ENCODE measurements at places on chromosomes 11 and 22.

DNA sequence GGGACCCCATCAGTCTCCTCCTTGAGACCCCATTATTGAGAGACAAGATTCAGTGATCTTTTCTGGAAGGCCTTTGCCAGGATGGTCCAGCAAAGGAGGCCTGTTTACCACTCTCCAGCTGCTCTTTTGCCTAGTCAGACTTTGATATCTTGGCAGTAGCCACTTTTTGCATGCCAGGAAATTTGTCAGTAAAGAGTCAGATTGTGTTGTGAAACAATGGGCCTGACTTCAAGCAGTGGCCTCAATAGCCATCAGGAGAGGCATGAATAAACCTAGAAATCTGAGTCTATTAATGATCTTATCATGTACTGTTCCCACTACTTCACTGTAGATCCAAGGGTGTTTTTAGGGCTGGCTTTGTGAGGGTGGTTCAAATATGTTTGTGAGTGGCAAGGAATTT is 479.4 kb downstream of the JRKL start:
- no peak for DNase-seq

- peak; percentile 73 for DNase-seq
Observed at GRCh38 chr11:133927690-133928627, 28.8 kb downstream of the IGSF9B start.

- no peak for DNase-seq
Observed at GRCh38 chr11:126700768-126701519, 299.6 kb downstream of the KIRREL3 start.

DNA sequence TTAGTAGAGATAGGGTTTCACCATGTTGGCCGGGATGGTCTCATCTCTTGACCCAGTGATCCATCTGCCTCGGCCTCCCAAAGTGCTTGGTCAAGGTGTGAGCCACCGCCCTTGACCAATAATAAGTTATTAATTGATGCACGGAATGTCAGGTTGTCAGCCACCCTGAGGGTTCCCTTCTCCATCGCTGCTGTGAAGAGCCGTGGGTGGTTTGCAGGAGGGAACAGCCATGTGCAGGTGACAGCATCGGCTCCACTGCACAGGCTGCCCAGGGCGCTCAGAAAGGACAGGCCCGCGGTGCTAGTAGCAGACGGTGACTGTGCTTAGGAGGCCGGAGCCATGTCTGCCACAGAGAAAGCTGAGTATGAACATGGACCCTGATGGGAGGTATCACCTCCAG is 814.0 kb downstream of the BRD1 start:
- no peak for DNase-seq

DNA sequence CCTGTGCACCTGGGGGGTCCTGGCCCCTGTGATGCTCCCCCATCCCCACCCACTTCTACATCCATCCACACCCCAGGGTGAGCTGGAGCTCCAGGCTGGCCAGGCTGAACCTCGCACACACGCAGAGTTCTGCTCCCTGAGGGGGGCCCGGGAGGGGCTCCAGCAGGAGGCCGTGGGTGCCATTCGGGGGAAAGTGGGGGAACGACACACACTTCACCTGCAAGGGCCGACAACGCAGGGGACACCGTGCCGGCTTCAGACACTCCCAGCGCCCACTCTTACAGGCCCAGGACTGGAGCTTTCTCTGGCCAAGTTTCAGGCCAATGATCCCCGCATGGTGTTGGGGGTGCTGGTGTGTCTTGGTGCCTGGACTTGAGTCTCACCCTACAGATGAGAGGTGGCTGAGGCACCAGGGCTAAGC is 20.0 kb upstream of the TALDO1 start:
- no peak for DNase-seq

- no peak for DNase-seq
Observed at GRCh38 chr11:14255238-14255534, 103.8 kb downstream of the RRAS2 start.

GRCh38 chr22:41913040-41913719 is 1.7 kb downstream of the SHISA8 start:
- no peak for DNase-seq

DNA sequence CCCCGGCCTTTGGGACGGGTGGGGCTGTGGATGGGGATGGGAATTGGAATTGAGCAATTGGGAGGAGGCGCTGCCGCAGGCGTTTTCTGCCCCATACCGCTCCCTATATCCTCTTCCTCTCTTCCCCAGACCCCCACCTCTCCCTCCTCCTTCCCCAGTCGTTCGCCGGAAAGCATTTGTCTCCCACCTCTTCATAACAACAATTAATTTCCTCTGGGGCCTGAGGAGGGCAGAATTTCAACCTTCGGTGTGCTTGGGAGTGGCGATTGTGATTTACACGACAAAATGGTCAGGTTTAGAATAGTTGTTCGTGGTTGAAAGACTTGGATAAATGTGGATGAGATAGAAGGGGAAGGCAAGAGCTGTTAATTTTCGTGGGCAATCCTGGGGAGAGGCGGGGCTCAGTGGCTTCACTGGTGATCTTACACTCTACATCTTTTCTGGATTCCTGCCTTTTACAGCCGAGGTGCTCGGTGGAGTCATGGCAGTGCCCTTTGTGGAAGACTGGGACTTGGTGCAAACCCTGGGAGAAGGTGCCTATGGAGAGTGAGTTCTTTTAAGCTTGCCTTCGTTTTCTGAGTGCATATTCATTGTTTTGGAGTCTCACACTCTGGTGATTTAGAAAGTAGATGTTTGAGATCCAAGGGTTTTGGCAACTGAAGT is 1.5 kb downstream of the CHEK1 start:
- DNase-seq = peak; percentile 37

GRCh38 chr11:3894128-3894731 is 38.8 kb downstream of the STIM1 start:
- DNase-seq = no peak

GRCh38 chr22:33162196-33162595 is 104.0 kb upstream of the SYN3 start:
- no peak for DNase-seq

GRCh38 chr11:6402561-6402981 is 12.3 kb downstream of the SMPD1 start:
- DNase-seq = peak; percentile 67

- DNase-seq = no peak
Observed at GRCh38 chr11:118912742-118913410, 12.8 kb downstream of the BCL9L start.

DNA sequence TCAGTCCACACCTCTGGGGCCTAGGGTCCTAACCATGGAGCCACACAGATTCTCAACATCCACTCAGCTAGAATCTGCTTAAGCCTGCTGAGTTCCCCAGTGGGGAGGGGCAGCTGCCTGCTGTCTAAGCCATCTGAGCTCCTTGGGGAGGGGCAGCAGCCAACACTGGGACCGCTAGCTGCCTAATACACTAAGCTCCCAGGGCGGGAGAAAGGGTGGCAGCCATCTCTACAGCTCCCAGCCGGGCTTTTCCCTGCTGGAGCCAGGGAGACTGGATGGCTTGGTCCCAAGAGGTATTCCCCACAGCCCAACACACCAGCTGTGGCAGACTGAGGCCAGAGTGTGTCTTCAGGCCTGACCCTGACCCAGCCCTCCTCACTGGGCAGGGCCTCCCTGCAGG is 217.3 kb upstream of the TMEM45B start:
- no peak for DNase-seq

DNA sequence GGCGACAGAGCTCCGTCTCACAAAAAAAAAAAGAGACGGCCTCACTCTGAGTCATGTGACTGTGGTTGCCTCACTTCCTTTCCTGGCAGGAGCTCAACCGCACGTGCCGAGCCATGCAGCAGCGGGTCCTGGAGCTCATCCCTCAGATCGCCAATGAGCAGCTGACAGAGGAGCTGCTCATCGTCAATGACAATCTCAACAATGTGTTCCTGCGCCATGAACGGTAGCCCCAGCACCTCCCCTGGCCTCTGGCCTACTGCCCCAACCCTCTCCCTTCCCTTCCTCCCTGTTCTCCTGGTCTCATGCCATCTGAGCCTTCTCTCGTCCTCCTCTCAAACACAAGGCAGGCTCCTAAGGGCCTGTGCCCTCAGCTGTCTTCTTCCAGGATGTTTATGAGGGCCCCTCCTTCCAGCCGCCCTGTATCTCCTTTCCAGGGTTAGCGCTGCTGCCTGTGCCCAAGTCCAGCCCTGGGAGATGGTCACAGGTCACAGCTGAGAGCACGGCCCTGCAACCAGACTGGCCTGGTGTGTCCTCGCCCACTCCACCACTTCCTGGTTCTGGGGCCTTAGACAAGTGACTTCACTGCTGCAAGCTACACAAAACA is 30.7 kb downstream of the TOM1 start:
- peak; percentile 68 for DNase-seq

GRCh38 chr11:101584129-101584515 is 315 bp upstream of the TRPC6 start:
- no peak for DNase-seq

DNA sequence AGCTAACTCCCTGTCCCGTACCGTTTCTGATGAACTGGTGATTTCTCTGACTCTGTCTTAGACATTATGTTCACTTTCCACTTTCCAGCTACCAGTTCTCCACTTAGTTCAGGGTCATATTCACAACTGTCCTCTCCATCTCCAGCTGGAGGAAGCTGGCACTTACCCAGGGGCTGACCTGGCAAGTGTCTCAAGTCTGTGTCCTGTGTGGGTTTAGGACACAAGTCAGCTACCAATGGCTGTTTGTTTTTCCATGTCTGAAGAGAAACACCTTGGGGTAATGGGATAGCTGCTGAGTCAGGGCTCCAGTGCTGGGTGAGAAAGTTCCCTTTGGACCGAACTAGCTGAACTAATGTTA is 134.4 kb downstream of the CSNK2A3 start:
- no peak for DNase-seq

- DNase-seq = no peak
Observed at GRCh38 chr11:19460718-19461405, 220.1 kb upstream of the E2F8 start.

- no peak for DNase-seq
Observed at GRCh38 chr11:18064450-18065054, 18.5 kb upstream of the TPH1 start.

DNA sequence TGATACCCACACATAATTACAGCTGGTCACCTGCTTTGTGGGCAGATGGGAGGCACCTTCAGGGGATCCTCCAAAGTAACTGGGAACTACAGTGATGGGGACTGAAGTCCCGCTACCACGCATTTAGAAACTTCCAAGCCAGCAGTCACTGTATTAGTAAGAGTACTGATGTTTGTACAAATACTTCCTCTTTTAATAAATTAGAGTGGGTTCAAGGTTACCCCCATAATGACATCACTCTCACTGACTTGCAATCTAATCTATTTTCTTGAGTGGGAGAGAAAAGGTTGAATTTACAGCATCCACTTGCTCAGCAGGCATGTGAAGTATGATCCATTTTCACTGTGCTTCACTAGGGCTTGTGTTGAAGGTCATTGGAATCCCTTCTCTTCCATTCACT is 72.1 kb upstream of the TIMP3 start:
- DNase-seq = no peak

DNA sequence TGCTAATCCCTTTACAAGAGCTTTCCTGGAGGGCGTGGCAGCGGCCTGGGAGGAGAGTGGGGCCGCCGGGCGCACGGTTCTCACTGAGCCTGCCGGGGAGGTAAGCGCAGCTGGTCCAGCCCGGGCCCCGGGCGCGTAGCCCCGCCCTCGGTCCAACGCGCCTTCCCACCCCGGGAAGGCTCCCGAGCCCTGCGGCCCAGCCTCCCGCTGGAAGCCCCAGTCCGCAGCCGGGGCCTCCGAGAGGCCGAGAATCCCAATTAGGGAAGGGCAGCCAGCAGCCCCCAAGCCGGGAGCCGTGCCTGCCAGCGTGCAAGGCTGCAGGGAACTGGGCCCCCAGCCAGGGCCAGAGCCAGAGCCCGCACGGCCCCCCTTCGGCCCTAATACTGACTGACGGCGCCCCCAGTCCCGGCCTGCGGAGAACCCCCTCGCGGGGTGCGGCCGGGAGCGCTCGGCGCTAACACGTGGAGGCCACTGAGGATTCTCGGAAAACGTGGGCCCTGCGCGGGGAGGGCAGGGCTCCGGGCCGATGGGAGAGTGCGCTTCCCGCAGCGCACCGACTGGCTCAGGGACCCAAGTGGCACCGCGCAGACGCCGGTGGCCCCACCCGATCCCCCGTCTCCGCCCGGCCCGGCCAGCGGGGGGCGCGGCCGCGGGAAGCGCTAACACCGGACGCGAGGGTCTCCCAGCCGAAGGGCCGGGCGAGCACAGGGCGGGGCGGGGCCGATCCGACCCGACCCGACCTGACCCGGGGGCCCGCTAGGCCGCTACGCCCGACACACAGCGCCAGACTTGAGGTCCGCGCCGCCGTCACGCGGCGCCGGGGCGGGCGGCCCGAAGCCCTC is 5.7 kb downstream of the ZFTA start:
- no peak for DNase-seq

DNA sequence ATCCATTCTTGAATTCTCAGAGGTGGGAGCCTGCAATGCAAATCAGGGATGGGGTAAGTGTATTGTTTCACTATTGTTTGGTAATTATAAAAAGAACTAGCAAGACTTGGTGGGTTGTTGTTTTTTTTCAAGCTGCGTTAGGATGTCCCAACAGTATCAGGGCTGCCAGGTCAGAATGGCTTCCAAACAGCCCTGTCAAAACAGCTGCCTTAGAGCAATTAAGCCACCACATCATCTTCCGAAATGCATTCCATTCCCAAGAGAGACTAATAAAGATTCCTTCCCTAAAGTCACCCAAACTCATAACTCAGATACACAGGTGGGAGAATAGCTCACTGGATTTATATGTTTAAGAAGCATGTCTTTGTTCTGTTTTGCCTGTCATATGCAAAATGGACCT is 23.5 kb downstream of the BBOX1 start:
- no peak for DNase-seq

DNA sequence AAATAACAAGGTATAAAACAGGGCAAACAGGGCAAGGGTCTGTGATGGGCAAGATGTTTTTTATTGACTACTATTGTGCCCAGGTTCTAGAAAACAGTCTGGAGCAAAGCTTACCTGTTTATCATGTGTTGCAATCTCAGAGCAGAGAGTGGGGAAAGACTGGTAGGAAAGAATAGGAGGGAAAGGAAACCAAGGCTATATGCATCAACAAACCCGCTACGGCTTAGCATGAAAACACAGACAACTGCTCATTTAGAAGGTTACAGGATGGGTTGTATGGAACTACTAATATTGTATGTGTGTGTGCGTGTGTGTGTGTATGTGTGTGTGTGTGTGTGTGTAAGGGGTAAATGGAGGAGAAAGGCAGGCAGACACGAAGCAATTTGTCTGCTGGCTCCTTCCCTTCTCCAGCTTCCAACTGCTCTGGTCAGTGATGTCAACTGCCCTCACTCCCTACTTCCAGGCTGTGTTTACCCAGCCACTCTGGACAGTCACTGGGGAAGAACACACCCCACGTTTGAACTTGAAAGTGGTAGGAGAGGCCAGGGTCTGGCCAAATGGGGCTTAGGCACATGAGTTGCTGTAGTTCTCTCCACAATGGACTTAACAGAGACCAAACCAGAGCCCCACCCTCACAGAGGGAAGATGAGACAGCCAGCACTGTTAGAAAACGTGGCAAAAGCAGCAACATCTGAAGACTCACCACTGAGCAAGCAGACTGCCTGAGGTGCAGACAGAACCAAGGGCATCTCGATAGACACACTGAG is 47.0 kb downstream of the GAB2 start:
- DNase-seq = no peak

- DNase-seq = no peak
Observed at GRCh38 chr22:27405672-27406388, 395.7 kb downstream of the MN1 start.
